Stimulated activated CD4-positive, alpha-beta T cell treated with anti-CD3 and anti-CD28 coated beads, TNF-alpha, amount 100 ng/mL, for 24 hours (primary cell): ENCODE measurements at places on chromosomes 6 and 20.
A peak's percentile ranks its signal among the peaks of the same experiment; 100 is the strongest.

DNA sequence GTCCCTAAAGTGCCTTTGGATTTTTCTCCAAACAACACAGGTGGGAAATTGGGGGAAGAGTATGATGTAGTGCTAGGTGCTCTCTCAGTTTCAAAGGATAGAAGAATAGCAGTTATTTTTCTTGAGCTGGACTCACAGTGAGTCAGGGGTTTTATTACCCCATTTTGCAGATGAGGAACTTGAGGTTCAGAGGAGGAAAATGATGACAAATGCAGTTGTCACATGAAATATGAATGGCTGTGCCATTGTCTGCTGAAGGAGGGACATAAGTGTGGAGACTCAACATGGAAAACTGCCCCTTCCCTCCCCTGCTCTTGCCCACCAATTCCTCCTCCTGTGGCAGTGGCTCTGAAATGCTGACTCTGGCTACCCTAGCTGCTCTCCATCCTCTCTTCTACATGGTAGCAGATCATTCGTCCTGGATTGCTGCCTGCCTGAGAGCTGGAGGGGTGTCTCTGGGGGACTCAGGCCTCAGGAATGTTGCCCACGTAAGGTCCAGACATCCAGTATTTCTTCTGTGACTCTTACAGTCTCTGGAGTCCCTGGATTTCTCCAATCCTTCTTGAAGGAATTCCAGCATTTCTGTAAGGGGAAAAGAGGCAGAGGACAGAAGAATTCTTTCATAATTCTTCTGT lies 37.6 kb upstream of the EPB41L1 start:
- DNase-seq = no peak

GRCh38 chr6:20204512-20204894 lies 7.8 kb downstream of the MBOAT1 start:
- no peak for DNase-seq

DNA sequence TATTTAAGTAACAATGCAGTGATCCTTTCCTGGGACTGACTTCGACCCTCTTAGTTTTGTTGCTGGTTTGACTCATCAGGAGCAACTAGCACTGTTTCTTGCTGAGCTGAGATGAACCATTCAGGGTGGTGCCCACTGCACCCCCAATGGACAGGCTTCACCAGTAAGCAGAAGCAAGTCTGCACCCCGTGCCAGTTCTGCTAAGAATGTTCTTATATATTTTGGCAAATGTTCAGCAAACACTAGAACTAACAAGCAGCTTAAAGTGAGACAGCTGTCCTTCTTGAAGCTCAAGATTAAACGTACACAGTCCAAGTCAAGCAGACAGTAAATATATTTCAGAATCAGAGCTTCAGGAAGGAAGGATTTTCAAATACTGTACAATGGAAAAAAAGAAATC lies 561.3 kb upstream of the CDH4 start:
- no peak for DNase-seq

DNA sequence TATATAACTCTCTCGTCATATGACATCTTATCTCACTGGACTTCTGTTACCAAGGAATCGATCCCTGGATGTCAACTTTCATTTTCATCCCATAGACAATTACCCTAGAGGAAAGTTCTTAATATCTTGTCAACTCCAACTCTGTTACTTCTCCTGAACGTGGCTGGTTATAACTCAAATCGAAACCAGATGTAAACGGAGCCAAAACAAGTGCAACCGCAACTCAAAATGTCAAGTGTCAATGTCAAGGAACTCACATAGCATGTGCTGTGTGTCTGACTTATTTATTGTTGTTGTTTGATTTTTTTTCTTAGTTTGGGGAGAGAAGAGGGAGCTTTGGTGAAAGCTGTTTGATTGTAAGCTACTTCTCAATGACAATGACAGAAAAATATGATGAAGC lies 108.6 kb downstream of the VIP start:
- no peak for DNase-seq

GRCh38 chr6:96721227-96721626 lies 116.0 kb downstream of the GPR63 start:
- no peak for DNase-seq

GRCh38 chr6:6818078-6818639 lies 229.6 kb downstream of the LY86 start:
- no peak for DNase-seq

- DNase-seq = no peak
Measured at GRCh38 chr20:20897922-20898321, 185.5 kb upstream of the RALGAPA2 start.

DNA sequence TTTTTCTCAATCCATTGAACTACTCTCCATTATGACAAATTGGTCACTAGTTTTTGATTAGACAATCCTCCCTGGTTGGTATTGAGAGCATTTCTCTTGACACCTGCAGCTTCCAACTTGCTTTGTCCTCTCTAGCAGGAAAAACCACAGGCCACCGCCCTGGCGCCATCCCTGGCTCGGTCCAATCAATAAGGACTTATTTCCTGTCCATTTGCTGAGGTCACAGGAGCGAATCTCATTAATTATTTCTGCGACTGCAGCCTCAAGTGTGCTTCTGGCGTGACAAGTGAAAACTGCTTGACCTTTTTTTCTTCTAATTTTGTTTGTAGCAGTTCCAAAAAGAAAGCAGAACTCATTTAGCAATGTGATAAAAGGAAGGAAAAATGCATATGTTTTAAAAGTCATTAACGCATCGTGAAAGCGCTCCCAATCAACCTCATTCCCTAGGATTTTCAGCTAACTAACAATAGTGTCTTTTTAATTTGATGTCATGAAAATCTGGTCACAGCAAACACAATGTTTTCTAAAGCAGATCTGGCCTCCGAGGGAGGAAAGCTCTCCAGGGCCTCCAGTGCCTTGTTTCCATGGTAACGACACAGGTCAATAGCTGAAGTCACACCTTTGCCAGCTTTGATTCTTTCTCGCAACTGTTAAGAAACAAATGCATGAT lies 39.0 kb upstream of the BEND3 start:
- DNase-seq = no peak

GRCh38 chr6:75213732-75214131 lies 7.9 kb upstream of the COL12A1 start:
- no peak for DNase-seq

DNA sequence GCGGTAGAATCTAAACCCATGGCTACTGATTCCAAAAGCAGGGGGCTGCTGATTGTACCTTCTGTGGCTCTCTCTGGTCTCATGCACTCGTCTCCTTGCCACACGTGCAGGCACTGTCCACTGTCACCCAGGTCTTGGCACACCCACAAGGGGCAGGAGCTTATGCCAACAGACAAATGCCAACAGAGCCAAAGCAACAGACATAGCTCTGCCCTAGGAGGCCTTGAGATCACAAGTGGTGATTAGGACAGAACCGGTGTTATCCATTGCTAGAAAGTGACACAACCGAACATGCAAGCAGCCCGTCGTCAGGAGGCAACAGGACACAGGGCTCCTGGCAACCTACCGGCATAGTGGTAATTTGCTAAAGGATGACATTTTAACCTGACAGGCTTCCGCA lies 36.8 kb upstream of the MRPS10 start:
- no peak for DNase-seq

GRCh38 chr20:59421089-59421488 lies 120.7 kb downstream of the EDN3 start:
- no peak for DNase-seq

GRCh38 chr6:149480502-149481280 lies 4.1 kb downstream of the ZC3H12D start:
- DNase-seq = peak; percentile 45

DNA sequence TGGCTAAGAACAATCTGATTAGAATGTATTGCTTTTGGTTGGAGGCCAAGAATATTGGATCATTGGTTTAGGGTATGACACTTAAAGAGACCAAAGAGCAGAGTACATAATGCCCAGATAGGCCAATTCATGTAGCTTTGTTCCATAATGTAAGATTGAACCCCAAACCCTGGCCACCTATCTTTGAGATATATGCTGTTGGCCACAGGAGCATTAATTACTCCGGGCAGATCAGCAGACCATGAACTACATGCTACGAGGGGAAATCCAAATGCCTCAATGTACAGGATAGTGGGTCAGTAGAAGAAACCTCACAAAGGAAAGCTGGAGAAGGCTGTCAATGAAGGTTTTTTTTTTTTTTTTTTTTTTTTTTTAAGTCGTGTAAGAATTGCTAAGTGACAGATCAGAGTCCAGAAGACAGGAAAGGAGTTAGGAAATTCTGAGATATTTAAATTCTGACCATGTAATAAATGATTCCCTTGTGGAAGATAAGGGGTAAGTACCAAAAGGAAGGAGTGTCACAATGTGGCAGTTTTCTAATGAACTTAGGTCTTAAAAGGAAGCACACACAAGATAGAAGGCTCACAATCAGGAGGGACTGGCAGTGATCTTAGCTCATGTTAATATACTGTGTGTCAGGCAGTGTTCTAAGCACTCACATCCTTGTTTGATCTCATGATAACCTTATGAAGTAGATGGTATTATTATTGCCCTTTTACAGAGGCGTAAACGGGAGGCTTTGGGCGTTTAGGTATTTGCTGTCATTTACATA lies 61.4 kb downstream of the CARMIL1 start:
- DNase-seq = no peak

GRCh38 chr6:49003348-49003747 lies 459.7 kb downstream of the MMUT start:
- no peak for DNase-seq

GRCh38 chr6:135546680-135547418 lies 49.3 kb upstream of the AHI1 start:
- DNase-seq = no peak

DNA sequence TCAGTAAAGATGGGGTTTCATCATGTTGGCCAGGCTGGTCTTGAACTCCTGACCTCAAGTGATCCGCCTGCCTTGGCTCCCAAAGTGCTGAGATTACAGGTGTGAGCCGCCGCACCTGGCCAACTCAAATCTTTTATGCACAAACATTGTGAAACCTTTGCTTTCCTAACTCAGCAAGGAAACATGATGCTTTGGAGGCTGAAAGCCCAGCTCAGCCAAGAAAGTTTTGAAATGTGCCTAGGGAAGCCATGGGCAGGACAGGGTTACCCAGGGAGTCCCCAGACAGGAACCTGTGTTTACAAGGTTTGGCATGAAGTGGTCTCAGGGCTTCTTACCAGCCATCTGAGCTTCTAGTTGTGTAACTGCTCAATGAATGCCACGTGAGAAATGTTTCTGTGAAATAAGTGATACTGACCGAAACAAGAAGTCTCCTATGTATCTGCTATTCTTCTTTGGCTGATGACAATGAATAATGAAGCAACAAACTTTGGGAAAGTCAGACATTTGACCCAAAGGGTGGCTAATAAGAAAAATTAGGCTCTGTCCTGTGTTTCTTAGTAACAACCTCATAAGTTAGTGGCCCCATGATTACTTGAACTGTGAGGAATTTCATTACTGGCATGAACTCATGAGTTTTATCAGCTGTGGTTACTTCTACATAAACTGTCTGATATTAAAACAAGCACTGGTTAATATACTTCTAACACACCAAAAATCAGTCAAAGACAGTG lies 163.5 kb downstream of the KIF6 start:
- no peak for DNase-seq

DNA sequence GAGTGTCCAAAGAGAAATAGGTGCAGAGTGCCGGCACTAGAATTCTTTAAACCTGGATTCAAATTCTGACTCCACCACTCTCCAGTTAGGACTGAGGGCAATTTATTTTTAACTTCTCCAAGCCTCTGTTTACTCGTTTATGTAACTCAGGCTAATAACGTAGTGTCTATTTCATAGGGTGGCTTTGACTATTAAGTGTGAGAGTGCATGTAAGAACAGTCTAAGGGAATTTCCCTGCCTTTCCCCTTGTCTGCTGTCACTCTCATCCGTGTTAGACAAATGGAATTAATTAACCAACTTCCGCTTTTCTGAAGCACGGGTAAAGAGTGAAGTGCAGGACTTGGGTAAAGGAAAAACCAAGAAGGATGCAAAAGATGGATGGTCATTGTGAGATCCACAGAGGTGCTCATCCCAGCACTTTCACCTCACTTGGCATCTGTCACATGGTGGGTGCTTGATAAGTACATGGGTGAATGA lies 4.1 kb upstream of the ZKSCAN8 start:
- no peak for DNase-seq

GRCh38 chr20:47189060-47189459 lies 167.4 kb downstream of the ZMYND8 start:
- no peak for DNase-seq

GRCh38 chr20:47303736-47304135 lies 52.8 kb downstream of the ZMYND8 start:
- no peak for DNase-seq

- no peak for DNase-seq
Measured at GRCh38 chr6:43180985-43181384, 1.0 kb upstream of the CUL9 start.

DNA sequence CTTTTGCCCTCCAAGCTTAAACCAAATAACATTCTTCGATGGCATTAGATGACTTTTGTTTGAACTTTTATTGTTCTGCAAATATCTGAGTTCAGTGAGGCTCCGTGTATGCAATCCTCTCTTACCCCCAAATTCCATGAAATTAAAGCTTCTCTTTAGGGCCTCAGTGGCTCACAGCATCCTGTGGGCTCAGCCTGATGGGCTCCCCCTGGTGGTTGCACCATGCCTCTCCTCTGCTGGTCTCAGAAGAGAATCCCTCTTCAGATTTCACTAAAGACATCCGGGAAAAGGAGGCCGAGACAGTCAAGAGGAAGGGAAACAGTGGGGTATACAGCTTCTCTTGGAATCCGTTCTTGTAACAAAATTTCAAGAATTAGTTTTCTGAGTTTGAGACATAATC lies 331.6 kb upstream of the NT5E start:
- no peak for DNase-seq

GRCh38 chr6:39350723-39351505 lies 28.4 kb upstream of the KCNK16 start:
- no peak for DNase-seq

DNA sequence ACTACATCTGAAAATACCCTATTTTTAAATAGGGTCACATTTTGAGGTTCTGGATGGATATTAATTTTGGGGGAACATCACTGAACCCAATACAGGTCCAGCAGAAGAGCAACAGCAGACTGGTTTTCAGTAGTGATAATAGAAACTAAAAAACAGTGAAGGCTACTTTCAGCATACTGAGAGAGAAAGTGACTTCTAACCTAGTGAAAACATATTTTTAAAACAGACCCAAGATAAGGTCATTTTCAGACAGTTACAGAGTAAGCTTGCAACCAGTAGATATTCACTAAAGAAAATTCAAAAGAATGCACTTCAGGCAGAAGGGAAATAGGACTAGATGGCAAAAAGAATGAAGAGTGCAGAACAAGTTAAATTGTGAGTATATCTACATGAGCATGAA lies 42.0 kb upstream of the TMEM244 start:
- DNase-seq = no peak

DNA sequence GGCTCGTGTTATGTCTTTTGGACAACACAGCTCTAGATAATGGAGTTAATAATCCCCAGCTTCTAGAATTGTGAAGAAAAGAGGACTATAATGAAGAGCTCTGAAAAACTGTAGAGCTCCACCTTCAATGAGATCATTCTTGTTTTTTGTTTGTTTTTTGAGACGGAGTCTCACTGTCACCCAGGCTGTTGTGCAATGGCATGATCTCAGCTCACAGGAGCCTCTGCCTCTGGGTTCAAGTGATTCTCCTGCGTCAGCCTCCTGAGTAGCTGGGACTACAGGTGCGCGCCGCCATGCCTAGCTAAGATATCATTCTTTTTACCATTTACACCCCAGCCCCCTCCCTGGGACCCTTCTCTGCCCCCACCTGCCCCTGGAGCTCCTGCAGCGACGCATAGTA lies 36.6 kb downstream of the ERGIC3 start:
- no peak for DNase-seq

- DNase-seq = no peak
Measured at GRCh38 chr6:134662077-134662700, 287.7 kb downstream of the ALDH8A1 start.

- no peak for DNase-seq
Measured at GRCh38 chr6:170280689-170281045, 10.2 kb downstream of the DLL1 start.

- no peak for DNase-seq
Measured at GRCh38 chr20:50026746-50027575, 44.2 kb downstream of the SNAI1 start.
